Muscle of leg (tissue), 16 donors: ENCODE measurements at places on chromosomes 2 and 18. TPM values are rescaled to one million over a fixed set of nuclear protein-coding genes. Genes with fewer than 3 reads are reported as not detected.

DNA sequence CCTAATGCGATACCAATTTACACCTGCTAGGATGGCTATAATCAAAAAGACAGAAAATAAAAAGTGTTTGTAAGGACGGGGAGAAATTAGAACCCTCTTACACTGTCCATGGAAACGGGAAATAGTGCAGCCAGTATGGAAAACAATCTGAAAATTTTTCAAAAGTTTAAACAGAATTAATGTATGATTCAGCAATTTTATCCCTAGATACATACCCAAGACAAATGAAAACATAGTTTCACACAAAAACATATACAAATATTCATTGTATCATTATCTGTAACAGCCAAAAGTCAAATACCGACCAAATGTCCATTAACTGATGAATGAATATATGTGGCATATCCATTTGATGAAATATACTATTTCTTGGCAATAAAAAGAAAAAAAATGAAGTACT is 313.5 kb upstream of the GYPC start:
- DNase-seq: no peak

GRCh38 chr2:217206016-217206725 is 346.3 kb upstream of the TNP1 start:
- no peak for DNase-seq

GRCh38 chr2:134269972-134270735 is 16.3 kb downstream of the MGAT5 start:
- peak; percentile 53 for DNase-seq

- DNase-seq: no peak
These were observed 2.7 kb downstream of the MAP4K3 start for GRCh38 chr2:39434233-39434897.

- peak; percentile 70 for DNase-seq
These were observed 303.5 kb downstream of the STK39 start for GRCh38 chr2:167943897-167944296.

DNA sequence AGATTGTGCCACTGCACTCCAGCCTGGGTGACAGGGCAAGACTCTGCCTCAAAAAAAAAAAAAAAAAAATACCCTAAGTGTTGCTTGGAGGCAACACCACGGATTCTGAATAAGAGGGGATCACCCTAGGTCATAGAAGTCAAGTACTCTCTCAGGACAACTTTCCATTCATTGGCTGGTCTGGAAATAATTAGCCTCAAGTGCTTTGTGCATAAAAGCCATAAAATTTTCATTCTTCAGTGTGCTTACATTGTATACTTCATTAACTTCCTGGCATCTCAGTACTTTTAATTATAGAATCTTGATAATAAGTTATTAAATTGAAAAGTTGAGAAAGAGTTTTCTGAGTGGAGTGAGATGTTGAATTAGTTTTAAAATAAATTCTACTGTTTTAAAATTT is 876.1 kb upstream of the FAM98A start:
- DNase-seq: no peak

GRCh38 chr18:2914185-2914880 is 67.5 kb downstream of the EMILIN2 start:
- DNase-seq: peak; percentile 96

DNA sequence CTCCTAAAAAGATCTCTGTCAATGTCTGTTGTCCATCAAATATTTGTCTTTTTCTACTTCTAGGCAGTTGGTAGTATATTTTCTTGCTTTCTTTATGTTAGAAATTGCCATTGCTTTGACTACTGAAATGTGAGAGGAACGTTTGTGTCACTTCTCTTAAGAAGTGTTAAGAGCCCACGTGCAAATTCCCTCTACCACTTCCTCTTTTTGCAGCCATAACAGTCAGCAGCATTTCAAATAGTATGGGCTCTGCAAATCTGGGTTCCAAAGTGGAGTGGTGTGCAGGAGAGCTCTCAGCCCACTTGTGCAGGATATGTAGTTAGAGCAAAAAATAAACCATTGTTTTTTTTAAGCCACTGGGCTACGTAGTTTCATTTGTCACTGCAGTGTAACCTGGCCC is 314.0 kb downstream of the MEIS1 start:
- no peak for DNase-seq

GREB1L gene
- polyA plus RNA-seq: 4.9 TPM

KHK gene
- polyA plus RNA-seq: 2.1 TPM

CIDEA gene
- not detected for polyA plus RNA-seq

PLCD4 gene
- 48.1 TPM for polyA plus RNA-seq

NCKAP5 gene
- 6.2 TPM for polyA plus RNA-seq

GYPC gene
- 123 TPM for polyA plus RNA-seq
